NCI-H2029 (cell line): ENCODE measurements at places on chromosomes 11 and 22.
A peak's percentile ranks its signal among the peaks of the same experiment; 100 is the strongest.

- DNase-seq = no peak
These were observed 295.6 kb downstream of the NTM start for GRCh38 chr11:131666006-131666405.

DNA sequence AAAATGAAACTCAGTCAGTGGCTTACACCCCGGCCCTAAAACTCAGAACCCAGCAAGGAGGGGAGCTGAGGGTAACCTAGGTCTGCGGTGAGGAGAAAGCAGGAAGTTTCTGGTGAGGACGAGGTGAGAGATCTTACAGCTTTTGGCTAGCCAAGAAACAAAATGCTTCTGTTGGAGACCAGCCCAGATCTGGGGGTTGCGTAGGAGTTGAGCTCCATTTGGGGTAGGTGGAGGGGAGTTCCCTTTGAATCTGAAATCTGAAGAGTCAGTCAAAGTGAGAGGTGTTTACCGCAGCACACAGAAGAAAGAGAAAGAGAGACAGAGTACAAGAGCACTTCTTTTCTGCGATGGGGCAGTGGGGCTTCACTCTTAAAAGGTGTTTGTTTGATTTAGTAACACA lies 29.6 kb downstream of the EHF start:
- DNase-seq = no peak

- no peak for DNase-seq
These were observed 31.4 kb downstream of the POU2AF1 start for GRCh38 chr11:111347723-111348115.

DNA sequence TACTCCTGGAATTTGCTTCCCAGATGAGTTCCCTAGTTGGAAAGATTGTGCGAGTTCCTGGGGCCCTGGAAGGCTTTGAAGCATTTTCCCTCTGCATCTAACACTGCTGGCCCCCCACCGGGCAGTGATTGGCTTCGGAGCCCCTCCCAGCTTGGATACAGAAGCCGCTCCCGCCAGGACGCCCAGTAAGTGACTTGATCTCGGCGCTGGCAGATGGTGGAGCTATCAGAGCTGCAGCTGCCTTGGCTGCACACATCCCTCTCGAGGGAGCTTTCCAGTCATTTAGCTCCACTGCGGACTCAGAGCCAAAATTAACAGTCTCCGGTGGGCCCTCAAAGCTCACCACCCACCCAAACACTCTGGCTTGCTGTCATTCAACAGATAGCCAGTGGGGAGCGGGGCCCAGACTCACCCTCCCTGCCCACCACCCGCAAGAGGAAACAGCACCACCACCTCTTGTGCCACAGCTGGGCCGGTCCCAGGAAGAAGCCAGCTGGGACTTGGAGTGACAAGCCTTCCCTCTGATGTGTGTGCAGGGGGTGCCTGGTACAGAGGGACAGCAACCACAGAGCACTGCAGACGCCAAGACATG lies 162.3 kb downstream of the TRIM29 start:
- DNase-seq = no peak

DNA sequence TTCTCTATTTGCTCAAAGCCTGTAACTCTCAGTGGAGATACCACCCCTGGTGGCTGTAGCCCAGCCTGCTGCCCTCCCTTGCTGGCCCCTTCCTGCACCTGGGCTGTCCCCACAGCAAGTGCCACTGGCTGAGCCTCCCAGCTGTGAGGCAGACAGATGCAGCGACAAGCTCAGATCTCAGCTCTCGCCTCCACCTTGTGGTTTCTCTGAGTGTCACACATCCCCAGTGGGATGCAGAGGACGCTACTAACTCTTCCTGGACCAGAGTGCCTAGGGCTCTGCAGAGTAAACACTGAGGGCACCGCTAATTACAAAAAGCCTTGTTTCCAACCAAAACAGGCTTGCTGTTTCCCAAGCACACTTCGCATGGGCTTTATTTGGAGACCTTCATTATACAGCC lies 8.9 kb downstream of the YPEL1 start:
- no peak for DNase-seq

GRCh38 chr11:12003336-12003735 lies 5.1 kb downstream of the DKK3 start:
- DNase-seq = no peak

DNA sequence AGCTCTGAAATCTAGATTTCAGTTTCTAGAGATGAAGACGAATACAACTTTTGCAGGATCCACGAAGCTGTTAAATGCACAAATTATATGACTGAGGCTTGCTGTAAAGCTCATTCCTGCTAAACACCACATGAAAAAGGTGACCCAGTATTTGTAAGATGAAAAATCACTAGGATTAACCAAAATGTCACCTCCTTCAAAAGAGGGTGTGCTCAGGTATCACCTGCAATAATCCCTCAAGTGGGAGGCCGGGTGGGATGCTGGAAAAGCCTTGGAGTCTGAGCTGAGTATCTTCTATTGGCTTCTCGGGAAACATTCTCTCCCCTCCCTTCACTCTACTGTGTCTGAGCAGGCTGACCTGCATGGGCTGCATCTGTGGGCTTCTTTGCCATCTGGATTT lies 195.8 kb downstream of the NELL1 start:
- no peak for DNase-seq

DNA sequence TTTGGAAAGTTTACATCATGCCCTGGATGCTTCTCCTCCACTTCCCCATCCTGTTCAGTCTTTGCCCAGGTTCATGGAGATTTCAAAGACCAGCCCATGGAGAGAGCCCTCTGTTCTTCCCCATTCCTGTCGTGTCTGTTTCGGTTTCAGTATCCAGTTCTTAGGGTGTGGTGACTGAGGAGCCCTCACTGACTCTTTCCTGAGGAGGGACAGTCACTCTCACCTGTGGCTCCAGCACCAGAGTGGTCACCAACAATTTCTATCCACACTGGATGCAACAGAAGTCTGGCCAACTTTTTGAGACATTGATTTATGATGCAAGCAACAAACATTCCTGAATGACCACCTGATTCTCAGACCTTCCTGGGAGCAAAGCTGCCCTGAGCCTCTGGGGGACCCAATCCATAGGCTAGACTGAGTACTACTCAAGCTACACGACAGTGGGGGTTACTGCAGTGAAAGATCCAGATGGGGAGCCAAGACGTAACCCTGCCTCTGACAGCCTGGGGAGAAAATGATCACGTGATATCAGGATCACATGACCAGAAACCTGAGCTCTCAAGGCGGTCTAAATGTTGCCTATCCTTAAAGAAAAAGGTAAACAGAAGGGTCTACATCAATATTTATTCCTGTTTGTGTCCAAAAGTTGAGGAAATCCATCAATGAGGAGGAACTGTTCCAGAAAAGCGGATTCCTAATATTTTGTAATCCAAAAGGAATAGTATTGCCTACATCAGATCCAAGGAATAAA lies 76.2 kb upstream of the VPREB1 start:
- peak; percentile 78 for DNase-seq

GRCh38 chr11:44661311-44661717 lies 65.4 kb upstream of the TSPAN18 start:
- DNase-seq = no peak

DNA sequence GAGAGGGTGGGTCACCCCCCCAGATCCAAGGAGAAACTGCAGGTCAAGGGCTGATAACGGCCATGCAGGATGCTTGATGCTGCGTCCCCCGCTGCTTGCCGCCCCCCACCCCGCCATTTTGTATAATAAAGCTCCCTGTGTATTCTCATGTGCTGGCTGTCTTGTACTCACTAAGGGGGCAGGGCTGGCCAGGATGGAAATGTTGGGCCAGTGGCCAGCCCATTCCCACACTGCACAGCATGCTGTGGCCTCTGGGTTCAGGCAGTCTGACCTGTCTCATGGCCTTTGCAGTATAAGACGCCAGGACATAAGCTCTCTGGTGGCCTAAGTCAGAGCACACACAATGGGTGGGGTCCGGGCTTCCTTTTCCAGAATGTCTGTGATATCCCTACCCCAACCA lies 421 bp upstream of the PRR33 start:
- DNase-seq = no peak

- DNase-seq = no peak
These were observed 23.4 kb upstream of the PIK3C2A start for GRCh38 chr11:17230867-17231851.

- no peak for DNase-seq
These were observed 229.2 kb upstream of the B3GAT1 start for GRCh38 chr11:134640971-134641968.

GRCh38 chr11:6414874-6415328 lies 4.0 kb downstream of the APBB1 start:
- no peak for DNase-seq

DNA sequence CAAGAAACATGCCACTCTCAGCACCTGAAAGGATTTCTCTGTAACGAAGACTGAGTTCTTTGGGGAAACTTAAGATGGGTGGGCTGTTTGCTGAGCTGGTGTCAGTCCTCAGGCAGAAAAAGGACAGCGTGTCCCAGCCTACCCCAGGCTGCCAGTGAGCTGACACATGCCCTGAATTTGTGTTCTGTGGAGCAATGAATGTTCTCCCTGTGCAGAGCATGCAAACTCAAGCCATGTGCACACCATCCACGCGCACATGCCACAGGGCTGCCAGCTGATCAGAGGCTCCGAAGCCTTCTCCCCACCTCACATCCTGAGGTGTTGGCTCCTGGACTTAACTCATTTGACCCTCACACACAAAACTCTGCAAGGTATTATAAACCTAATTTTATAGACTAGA lies 104.9 kb downstream of the KCNC1 start:
- DNase-seq = no peak

DNA sequence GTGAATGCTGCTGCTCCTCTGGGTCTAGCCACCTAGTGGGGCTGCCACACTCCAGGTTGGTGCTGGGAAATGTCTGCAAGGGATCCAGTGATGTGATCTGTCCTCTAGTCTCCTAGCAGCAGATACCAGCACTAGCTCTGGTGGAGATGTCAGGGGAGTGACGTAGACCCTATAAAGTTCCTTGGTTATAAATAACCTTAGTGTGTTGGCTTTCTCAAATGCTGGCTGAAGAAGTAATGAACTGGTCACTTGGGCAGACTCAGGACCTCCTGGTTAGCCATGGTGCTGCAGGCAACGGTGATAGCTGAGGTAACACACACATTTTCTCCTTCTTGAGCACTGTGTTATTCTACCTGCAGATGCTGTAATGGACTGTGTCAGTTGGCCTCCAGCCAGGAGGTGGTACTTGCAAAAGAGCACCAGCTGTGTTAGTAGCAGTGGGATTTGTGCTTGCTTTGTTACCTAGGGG lies 35.5 kb downstream of the BBOX1 start:
- DNase-seq = no peak

- no peak for DNase-seq
These were observed 14.7 kb downstream of the SCUBE2 start for GRCh38 chr11:9076661-9077060.

DNA sequence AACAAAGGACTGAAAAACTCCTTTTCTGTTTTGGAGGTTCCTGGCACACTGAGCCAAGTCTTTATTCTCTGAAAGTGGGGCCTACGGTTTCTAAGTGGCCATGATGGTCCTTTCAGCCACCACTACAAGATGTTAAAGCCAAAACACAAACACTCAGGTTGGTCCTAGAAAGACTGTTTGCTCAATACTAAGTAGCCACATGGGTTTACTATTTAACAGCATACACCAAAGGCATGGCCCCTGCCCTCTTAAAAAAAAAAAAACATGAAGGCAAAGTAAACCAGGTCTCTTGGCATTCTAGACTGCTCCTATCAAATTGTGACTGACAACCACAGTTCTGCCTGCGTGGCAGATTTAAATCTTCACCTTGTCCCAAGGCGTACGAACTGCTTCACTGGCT lies 123.6 kb upstream of the BID start:
- peak; percentile 17 for DNase-seq
